ENCODE measurements at places on chromosomes 12 and 14. TPM values are rescaled to one million over a fixed set of nuclear protein-coding genes. Genes with fewer than 3 reads are reported as not detected.

KRT86 gene
- not detected for total RNA-seq

TAMALIN gene
- 0.50 TPM for total RNA-seq

BICDL1 gene
- 0.09 TPM for total RNA-seq

TTC8 gene
- total RNA-seq, result 53.1 TPM

CCDC197 gene
- total RNA-seq, result not detected

RND1 gene
- total RNA-seq, result not detected

BCAT1 gene
- total RNA-seq, result 145 TPM

KCNC2 gene
- total RNA-seq, result not detected

DNA sequence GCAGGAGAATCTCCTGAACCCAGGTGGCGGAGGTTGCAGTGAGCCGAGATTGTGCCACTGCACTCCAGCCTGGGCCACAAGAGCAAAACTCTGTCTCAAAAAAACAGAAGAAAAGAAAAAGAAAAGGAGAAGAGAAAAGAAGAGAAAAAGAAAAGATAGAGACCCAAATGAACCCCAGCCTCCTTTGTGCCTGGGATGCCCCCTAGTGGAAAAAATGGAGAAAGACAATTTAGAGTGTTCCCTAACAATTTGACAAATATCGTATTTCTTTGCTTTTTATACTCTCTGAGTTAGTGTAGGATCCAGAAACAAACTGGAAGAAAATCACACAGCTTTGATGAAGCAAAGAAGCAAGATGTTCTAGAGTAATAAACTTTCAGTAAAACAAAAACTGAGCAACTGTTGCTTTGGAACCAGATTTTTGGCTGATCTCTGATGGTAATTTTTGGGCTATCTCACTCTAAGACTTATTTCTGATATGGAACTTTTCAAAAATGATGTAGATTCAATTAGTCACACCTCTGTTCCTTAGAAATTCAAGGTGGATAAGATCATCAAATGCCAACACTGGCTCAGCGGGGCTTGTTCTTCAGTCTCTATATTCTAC is 18.6 kb upstream of the PRKAB1 start:
- H3K36me3 ChIP-seq, result peaks cover 4% of the 10 kb centered on the region
- no peaks in the 10 kb centered on the region for H3K4me1 ChIP-seq
- H3K4me3 ChIP-seq, result no peak overlapping the region
- DNase-seq, result no peak

GRCh38 chr14:78725086-78725485 is 554.9 kb downstream of the NRXN3 start:
- no peaks in the 10 kb centered on the region for H3K36me3 ChIP-seq
- no peak overlapping the region for H3K4me3 ChIP-seq
- peaks cover 2% of the 10 kb centered on the region for H3K27me3 ChIP-seq
- no peak for DNase-seq
- no peaks in the 10 kb centered on the region for H3K4me1 ChIP-seq
- no peak overlapping the region for H3K27ac ChIP-seq

GRCh38 chr12:104608998-104609397 is 152.2 kb downstream of the CHST11 start:
- H3K27ac ChIP-seq, result no peak overlapping the region
- no peak for DNase-seq
- H3K36me3 ChIP-seq, result no peaks in the 10 kb centered on the region

DNA sequence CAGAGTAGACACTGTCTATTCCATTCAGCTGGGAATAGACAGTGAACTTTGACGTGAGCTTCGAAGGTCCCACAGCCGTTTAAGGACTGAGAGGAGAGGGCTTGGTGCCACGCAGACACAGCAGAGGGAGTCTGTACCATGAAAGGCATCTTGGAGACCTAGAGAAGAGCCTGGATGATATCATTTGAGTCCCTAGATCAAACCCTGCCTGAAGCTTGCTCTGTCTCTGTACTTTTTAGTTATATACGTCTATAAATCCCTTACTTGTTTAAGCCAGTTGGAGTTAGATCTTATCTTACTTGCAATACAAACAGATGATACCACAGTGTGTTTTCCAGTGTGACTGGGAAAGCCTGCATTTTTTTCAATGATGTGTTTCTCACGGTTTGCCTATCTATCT is 128.9 kb upstream of the RTL1 start:
- no peak overlapping the region for H3K4me3 ChIP-seq
- H3K4me1 ChIP-seq, result 0 out of 2 replicates have a peak, but pooled peaks cover 7% of the 10 kb centered on the region
- DNase-seq, result peak; percentile 7
- peaks cover 49% of the 10 kb centered on the region for H3K27me3 ChIP-seq

DNA sequence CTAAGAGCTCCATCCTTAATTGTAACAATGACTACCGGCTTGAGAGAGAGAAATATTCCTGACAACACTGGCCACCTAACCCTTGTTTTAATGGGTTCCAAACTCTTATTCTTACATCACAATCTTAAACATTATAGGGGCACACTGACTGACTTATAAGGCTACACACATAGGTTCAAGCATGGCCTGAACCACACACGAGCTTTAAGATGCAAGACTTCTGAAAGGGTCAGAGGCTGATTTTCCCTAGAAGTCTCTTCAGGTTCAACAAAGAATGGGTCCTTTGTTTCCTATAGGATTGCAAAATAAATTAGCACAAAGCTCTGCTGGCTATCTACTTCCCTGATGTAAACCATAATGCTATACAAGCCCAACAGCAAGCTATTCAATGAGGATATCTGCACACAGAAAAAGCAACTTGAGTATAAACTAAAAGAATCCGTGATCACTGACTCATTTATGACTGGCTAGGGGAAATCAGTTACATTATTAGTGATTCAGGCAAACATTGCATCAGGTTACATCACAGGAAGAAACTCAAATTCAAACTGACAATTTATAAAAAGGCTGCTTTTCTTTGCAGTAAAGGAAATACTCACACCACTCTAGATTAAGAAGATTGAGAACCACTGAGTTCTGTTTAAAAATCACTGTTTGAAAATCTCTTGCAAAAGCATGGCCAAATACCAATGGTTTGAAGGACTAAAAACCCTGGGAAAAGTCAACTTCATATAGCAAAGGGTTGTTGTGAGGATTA is 8.5 kb downstream of the BTG1 start:
- peaks cover 95% of the 10 kb centered on the region for H3K4me1 ChIP-seq
- H3K4me3 ChIP-seq, result peak overlapping the region; percentile 99
- peak overlapping the region; percentile 91 for H3K27ac ChIP-seq
- H3K27me3 ChIP-seq, result no peaks in the 10 kb centered on the region

- DNase-seq, result no peak
- peaks cover 25% of the 10 kb centered on the region for H3K27me3 ChIP-seq
- H3K4me3 ChIP-seq, result no peak overlapping the region
- no peak overlapping the region for H3K27ac ChIP-seq
Observed at GRCh38 chr14:96752125-96752524, 45.1 kb upstream of the VRK1 start.

GRCh38 chr12:42766754-42767153 is 177.2 kb upstream of the PRICKLE1 start:
- H3K4me1 ChIP-seq, result peaks cover 8% of the 10 kb centered on the region
- no peaks in the 10 kb centered on the region for H3K36me3 ChIP-seq
- H3K27me3 ChIP-seq, result peaks cover 3% of the 10 kb centered on the region
- no peak overlapping the region for H3K4me3 ChIP-seq

GRCh38 chr12:112750971-112751370 is 40.6 kb upstream of the RPH3A start:
- no peak for DNase-seq
- no peaks in the 10 kb centered on the region for H3K4me1 ChIP-seq
- peaks cover 4% of the 10 kb centered on the region for H3K36me3 ChIP-seq
- no peak overlapping the region for H3K27ac ChIP-seq

DNA sequence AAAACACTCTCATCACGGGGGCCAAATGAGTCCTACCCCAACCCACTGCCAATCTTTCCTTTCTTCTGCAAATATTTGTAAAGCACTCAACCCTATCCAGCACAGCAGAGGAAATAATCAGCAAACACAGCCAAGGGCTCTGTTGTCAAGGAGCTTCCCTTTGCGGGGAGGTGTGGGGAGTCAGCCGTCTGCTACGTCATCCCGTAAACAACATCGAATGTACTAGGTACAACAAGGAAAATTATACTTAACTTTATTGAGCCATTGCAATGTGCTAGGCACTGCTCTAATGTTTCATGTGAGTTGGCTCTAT is 22.8 kb downstream of the TMEM63C start:
- H3K4me1 ChIP-seq, result no peaks in the 10 kb centered on the region
- H3K4me3 ChIP-seq, result no peak overlapping the region
- peaks cover 22% of the 10 kb centered on the region for H3K27me3 ChIP-seq
- H3K27ac ChIP-seq, result no peak overlapping the region

- no peak overlapping the region for H3K4me3 ChIP-seq
- H3K27ac ChIP-seq, result no peak overlapping the region
- H3K36me3 ChIP-seq, result peaks cover 20% of the 10 kb centered on the region
- no peak for DNase-seq
- no peaks in the 10 kb centered on the region for H3K27me3 ChIP-seq
Observed at GRCh38 chr12:11055306-11055705, 6.8 kb downstream of the TAS2R46 start.

GRCh38 chr12:40343124-40343523 is 118.3 kb downstream of the LRRK2 start:
- H3K36me3 ChIP-seq, result no peaks in the 10 kb centered on the region
- no peak overlapping the region for H3K27ac ChIP-seq
- DNase-seq, result no peak
- H3K27me3 ChIP-seq, result no peaks in the 10 kb centered on the region

GRCh38 chr12:71492604-71493003 is 53.0 kb downstream of the LGR5 start:
- H3K4me1 ChIP-seq, result no peaks in the 10 kb centered on the region
- no peaks in the 10 kb centered on the region for H3K36me3 ChIP-seq
- DNase-seq, result no peak
- H3K27ac ChIP-seq, result no peak overlapping the region
- peaks cover 3% of the 10 kb centered on the region for H3K27me3 ChIP-seq

- peaks cover 10% of the 10 kb centered on the region for H3K36me3 ChIP-seq
- peak; percentile 55 for DNase-seq
- H3K27me3 ChIP-seq, result peaks cover 2% of the 10 kb centered on the region
- peak overlapping the region; percentile 32 for H3K27ac ChIP-seq
Observed at GRCh38 chr12:10170216-10170615, 1.7 kb downstream of the OLR1 start.

GRCh38 chr14:36367985-36368774 is 47.7 kb upstream of the MBIP start:
- no peak for DNase-seq
- H3K36me3 ChIP-seq, result no peaks in the 10 kb centered on the region
- H3K4me3 ChIP-seq, result no peak overlapping the region

DNA sequence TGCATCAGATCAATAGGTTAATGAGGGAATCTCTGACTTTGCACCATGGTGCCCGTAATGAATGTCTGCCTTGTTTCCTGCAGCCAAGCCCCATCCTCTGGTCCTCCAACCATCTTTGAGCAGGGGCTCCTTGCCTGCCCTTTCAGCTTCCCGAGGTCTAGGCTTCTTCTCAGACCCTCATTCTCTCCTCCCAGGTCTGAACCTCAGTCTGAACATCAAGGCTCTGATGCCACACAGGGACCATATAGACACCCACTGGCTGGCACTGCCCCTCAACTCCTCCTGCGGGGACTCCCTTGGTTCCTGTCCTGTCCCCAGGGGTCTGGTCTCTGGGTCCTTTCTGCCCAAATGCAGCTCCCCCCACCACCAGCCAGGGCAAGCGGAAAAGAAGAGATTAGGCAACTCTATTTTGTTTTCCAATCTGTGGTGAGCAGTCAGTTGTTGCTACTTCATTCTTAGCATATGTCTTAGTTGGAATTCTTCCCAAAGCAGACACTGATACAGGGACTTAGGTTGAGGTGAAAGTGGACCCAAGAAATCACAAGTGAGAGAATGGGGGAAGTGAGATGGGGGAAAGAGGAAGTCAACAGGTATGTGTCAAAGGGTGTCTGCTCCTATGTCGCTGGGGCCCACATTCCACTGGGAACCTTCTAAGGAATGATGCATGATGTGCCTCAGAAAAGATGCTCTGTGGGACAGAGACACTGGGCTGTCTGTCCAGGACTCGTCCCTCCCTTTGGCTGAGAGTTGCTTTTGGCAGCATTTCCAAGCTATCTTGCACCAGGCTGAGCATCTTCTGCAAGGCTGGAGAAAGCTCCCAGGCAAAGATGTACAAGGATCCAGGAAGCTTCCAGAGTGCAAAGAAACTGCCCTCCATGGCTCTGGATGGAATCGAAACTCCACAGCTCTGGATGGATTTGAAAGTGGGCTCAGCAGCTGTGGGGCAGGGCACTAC is 1096.5 kb upstream of the TMEM132C start:
- peak; percentile 27 for DNase-seq
- no peaks in the 10 kb centered on the region for H3K27me3 ChIP-seq
- no peak overlapping the region for H3K4me3 ChIP-seq
- peaks cover 65% of the 10 kb centered on the region for H3K4me1 ChIP-seq

DNA sequence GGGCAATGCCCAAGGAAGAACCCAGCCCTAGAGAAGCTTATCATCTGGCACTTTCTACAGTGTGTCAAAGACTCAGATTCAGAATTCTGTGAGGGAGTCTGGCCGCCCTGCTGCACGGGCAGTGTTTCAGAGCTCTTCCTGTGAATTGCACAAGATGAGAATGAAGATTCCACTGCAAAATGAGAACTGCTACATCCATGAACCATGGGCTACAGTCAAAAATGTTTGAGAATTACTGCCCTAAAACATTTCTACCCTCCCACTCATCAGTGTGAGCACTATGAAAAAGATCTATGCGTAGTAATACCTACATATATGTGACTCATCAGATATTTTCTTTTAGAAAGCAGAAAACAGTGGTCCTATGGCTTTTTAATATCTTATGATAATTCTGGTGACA is 104.0 kb downstream of the STAB2 start:
- no peaks in the 10 kb centered on the region for H3K4me1 ChIP-seq
- no peaks in the 10 kb centered on the region for H3K36me3 ChIP-seq
- DNase-seq, result no peak
- peaks cover 12% of the 10 kb centered on the region for H3K27me3 ChIP-seq
- H3K27ac ChIP-seq, result no peak overlapping the region
- no peak overlapping the region for H3K4me3 ChIP-seq

- peaks cover 4% of the 10 kb centered on the region for H3K36me3 ChIP-seq
- peaks cover 74% of the 10 kb centered on the region for H3K4me1 ChIP-seq
- H3K27ac ChIP-seq, result no peak overlapping the region
- no peak overlapping the region for H3K4me3 ChIP-seq
Observed at GRCh38 chr12:65496617-65497016, 218.1 kb downstream of the MSRB3 start.

DNA sequence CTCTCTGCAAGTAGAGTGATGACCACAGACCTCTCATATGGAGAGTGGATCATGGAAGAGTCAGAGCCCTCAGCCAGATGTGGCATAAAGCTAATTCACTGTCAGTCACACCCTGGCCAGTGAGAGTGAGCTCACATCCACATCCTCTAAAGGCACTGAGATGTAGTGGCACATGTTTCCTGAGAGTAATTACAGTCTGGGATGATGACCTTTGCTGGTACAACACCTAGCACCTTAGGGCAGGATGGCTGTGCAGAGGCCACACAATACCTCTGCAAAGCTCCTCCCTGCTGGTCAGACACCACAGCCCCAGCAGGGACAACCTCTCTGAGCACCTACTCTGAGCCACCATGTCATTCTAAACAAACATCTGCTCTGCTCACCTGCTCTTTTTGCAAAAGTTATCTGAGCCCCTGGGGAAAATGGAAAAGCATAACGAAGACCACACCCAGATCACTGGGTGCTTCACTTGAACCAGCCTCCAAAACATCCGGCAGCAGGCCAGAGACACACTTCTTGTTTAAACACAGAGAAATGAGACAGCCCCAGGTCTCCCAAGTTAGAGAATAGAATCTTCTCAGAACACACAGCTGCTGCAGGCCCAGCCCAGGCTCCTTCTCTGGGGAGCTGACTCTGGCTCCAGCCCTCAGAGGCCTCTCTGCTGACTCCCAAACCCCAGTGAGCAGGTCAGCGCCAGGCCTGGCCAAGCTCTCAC is 30.3 kb downstream of the PITPNM2 start:
- H3K4me1 ChIP-seq, result peaks cover 26% of the 10 kb centered on the region
- DNase-seq, result no peak
- peaks cover 12% of the 10 kb centered on the region for H3K27me3 ChIP-seq
- H3K27ac ChIP-seq, result no peak overlapping the region
- no peaks in the 10 kb centered on the region for H3K36me3 ChIP-seq

All from HFFc6 (cell line).